ENCODE measurements at places on chromosomes 12 and 14.

- DNase-seq = peak; percentile 54
Measured at GRCh38 chr14:69260861-69261564, 1.1 kb downstream of the GALNT16 start.

- DNase-seq = no peak
Measured at GRCh38 chr14:63174760-63175191, 29.5 kb upstream of the RHOJ start.

DNA sequence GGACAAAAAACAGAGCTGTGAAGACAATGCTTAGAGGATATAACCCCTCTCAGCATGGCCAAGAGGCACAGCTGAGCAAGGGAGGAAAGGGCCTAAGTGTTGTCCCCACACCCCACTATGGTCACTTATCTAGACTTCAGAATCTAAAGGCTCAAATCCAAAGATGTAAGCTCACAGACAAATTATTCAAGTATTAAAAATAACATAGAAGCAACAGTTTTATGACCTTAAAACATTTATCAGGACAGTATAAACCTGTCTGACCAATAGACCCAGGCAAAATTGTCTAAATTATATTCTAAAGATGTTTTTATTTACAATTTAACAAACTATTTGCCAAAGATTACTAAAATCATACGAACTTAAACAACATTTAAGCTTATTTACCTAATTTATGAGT lies 28.1 kb upstream of the PRICKLE1 start:
- no peak for DNase-seq

- no peak for DNase-seq
Measured at GRCh38 chr14:59305231-59305630, 116.8 kb downstream of the DAAM1 start.

GRCh38 chr12:1171657-1172408 lies 180.8 kb downstream of the ERC1 start:
- no peak for DNase-seq

DNA sequence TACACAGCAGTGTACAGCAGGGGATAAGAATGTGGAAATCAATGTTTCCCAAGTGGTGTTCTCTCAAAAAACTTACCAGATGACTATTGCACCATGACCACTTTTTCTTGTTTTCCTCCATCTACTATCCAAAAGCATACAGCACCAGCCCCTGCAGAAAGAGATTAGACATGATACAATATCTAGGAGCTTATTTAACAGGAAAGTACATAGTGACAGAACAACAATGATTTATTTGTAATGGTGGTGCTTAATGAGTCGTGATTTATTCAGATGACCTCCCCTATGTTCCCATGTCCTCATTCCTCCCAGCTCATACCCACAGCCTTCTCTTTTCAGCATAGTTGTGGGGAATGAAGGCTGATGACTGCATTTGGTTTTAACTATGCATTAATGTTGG lies 413.6 kb downstream of the BTG1 start:
- no peak for DNase-seq

- DNase-seq = no peak
Measured at GRCh38 chr14:71488703-71489191, 443.5 kb upstream of the RGS6 start.

- no peak for DNase-seq
Measured at GRCh38 chr12:41479426-41479825, 291.3 kb downstream of the PDZRN4 start.

DNA sequence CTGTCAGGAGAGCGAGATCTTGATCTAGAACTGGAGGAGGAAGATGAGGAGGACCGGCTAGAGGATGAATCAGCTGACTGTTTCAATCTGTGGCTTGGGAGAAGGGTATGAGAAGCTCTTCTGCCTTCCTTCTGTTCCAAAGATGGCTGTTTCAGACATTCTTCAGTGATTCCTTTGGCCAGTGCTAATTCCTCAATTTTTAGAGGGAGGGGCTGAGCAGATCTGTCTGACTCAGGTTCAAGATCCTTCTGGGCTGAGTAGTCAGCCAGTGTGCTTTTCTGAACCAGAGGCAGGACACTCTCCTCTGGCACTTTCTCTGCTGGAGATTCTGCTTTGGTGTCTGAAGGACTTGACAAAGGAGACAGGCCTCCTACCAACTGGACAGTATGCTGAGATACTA lies 15.2 kb downstream of the ACIN1 start:
- no peak for DNase-seq

- DNase-seq = no peak
Measured at GRCh38 chr14:39099748-39100147, 3.3 kb downstream of the SEC23A start.

DNA sequence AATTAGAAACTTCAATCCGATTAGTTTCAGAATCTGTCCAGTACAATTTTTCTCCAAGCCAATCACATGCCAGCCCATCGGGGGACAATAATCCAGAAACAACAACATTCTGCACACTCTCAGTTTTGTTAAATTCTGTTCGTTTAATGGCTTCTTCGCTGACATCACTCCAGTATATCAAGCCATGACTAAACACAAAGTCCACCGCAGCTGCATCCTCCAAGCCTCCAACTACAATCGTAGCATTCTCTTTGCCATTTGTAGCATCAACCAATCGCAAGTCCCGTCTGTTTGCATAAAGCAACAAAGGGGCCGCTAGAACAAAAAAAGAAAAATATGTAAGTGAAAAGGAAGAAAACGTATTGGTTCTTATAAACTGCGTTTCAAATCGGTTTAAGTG lies 22.5 kb downstream of the LRP6 start:
- DNase-seq = no peak

GRCh38 chr12:116347265-116347664 lies 69.8 kb upstream of the MED13L start:
- no peak for DNase-seq

GRCh38 chr12:2845280-2845679 lies 10.4 kb upstream of the NRIP2 start:
- DNase-seq = no peak

- no peak for DNase-seq
Measured at GRCh38 chr12:931591-931990, 17.9 kb downstream of the RAD52 start.

DNA sequence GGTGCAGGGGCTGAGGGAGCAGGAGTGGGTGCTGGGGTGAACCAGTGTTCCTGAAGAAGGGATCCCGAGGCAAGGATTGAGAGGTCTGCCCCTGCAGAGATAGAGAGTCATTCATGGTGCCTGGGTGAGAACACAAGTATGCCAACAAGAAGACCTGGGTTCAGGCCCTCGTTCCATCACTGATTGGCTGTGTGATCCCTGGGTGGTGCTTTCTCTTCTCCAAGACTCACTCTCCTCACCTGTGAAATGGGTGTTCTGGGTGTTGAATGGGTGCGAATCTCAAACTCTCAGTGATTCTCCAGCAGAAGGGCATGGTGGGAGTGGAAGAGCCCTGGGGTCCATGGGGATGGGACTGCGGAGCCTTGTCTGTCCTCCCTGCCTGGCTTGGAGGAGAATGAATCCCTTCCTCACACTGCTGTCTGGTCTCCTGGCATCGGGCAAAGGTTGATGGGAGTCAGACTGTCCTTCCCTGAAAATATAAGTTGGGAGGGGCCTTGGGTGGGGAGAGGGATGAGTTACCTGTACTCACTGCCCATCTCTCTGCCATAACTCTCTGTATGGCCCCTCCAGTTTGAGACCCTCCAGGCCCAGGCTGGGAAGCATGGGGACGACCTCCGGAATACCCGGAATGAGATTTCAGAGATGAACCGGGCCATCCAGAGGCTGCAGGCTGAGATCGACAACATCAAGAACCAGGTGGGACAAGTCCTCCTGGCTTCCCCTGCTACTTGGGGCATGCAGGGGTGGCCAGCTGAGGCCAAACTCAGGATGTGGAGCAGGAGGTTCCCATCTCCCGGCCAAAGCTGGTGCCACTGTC lies 9.6 kb downstream of the KRT7 start:
- DNase-seq = no peak

- no peak for DNase-seq
Measured at GRCh38 chr14:36167431-36167830, 9.1 kb downstream of the PTCSC3 start.

GRCh38 chr12:80445083-80445793 lies 1.2 kb downstream of the PTPRQ start:
- no peak for DNase-seq

- no peak for DNase-seq
Measured at GRCh38 chr12:131133015-131133905, 179.6 kb downstream of the ADGRD1 start.

DNA sequence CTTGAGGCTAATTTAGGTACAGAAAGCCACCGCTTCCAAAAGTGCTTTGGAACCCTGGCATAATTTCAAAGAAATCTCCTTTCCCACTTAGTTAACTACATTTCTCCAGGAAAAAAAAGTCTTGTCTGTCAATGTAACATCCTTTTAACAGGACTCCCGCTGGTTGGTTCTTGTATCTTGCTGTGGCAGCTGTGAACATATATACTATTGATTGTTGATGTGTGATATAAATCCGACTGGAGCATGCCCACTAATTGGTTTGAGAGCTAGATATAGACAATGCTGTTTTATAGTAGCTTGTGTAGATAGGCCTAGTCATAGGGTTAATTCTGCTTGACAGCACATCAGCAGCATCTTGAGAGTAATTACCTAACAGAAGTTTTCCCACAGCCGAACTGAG lies 89.6 kb downstream of the MSRB3 start:
- no peak for DNase-seq

- no peak for DNase-seq
Measured at GRCh38 chr12:101924618-101925017, 47.2 kb downstream of the DRAM1 start.

GRCh38 chr12:25126746-25127145 lies 68.2 kb downstream of the DNAI7 start:
- no peak for DNase-seq

DNA sequence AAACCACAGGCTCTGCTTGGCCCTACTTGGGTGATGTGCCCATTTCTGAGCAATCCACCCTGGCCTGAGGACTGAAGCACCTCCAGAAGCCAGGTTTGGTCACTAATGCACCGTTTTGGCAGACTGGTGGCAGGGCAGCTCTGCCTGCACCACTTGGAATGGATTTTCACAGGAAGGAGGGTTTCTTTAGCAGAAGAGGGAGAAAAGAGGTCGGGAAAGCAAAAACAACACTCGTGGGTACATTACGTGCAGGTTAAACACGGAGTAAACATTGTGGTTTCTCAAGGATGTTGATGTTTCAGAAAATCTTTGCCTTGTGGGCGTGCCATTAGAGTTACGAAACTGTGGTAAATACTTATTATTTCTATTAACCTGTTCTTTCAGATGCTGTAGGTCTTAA lies 70.8 kb downstream of the KCNA5 start:
- no peak for DNase-seq

- DNase-seq = no peak
Measured at GRCh38 chr12:55065535-55065934, 45.8 kb downstream of the NEUROD4 start.

DNA sequence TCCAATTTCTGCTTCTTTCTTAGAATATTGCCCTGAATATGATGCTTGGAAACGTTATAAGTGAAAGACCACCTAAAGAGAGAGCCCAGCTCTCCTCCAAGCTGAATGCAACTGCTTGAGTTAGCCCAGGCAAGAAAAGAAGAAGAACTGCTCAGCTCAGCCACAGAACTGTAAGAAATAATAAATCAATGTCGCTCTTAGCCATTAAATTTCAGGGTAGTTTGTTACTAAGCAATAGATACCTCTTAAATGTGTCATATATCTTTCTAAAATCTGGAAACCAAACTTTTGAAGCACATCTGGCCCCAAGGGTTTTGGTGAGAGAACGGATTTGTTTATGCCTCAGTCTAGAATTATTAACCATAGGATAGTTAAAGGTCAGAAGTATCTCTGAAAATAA lies 50.4 kb downstream of the SLC6A15 start:
- no peak for DNase-seq

DNA sequence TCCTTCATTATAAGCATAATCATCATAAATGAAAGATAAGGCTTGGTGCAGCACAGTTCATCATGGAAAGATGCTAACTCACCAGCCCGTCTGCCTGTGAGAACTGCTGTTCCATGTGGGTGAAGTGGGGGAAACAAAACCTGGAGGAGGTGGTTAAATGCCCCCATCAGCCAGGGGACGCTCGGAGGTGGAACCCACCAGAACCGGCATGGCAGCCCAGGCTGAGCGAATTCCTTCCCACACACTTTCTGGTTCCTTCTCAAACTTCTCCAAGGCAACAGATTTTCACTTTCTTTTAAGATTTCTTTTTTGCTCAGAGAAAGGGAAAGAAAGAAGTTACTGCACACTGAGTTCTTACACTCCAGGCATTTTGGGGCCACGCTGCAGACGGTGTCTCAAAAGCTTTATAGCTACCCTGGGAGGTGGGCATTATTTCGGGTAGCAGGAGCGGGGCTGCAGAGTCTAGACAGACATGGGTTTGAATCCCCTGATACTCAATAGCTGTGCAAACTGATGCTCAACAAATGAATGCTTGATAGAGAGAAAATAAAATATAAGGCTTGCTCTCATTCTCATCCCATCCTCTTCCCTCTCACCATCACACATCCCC lies 190.7 kb downstream of the BCL11B start:
- DNase-seq = no peak

DNA sequence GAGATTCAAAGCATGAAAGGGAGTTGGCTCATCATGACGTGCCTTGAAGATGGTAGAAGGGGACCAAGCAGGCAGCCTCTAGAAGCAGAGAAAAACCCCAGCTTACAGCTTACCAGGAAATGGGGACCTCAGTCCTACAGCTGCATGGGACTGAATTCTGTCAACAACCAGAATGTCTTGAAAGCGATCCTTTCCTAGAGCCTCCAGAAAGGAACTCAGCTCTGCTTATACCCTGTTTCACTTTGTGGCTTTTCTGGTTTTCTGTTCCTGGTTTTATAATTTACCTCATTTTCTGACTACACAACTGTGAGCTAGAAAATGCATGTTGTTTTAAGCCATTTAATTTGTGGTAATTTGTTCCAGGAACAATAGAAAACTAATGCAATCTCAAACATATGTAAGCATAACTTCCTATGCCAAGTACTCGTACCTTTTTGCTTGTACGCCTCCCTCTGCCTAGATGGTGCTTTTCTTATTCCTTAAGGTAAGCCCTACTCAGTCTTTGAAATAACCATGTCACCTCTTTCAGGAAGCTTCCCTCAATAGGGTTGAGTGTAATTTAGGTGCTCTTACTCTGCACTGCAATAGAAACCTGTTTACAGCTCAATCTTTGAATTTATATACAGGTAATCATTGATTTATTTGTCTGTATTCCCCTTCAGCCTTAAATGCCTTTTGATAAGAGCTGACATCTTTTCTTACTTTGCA lies 348.8 kb downstream of the TMEM117 start:
- DNase-seq = no peak

DNA sequence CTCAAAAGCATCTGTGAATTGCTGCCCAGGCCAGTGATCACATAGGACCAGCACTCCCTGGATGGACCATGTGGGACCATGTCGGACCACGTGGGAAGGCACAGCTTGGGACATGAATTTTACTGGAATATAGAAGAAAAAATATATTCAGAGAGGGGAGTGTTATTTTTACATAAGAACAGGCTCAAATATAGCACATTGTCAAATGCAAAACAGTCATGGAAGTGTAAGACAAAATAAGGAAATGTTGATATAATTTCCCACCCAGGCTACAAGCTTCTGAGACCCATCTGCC lies 68.3 kb downstream of the CMKLR1 start:
- no peak for DNase-seq

DNA sequence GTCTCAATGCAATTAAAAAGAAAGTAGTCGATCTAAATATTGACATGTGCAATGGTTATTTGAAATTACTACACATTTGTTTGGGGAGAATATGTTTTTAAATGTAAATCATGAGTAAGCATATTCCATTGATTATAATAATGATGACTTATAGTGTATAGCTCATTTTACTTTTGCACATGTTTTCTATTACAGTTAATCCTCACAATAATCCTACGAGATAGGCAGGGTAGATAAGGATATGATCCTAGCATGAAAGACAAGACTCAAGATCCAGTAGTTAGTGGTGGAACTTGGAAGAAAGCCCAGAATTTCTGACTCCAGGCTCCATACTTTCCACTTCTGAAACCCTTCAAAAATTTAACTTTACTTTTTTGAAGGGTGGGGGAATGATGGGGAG lies 94.0 kb downstream of the NAV3 start:
- no peak for DNase-seq

Data from activated T-cell treated with anti-CD3 and anti-CD28 coated beads for 48 hours (primary cell).